A375 (cell line): ENCODE measurements at places on chromosomes 13 and 19. TPM values are rescaled to one million over a fixed set of nuclear protein-coding genes. Genes with fewer than 3 reads are reported as not detected.

FAM124A gene
- 0.24 and 0.57 TPM in 2 replicates for total RNA-seq

TTYH1 gene
- total RNA-seq: 0.27 and 2.3 TPM in 2 replicates

CD209 gene
- not detected in 2 replicates for total RNA-seq

CYP4F8 gene
- total RNA-seq: not detected in 2 replicates

PRSS57 gene
- total RNA-seq: not detected in 2 replicates

RRAS gene
- 21.2 and 28.6 TPM in 2 replicates for total RNA-seq

FUT1 gene
- 1.9 and 3.2 TPM in 2 replicates for total RNA-seq

CADM4 gene
- 99.5 and 105 TPM in 2 replicates for total RNA-seq

ZNF763 gene
- 0.19 and 0.42 TPM in 2 replicates for total RNA-seq

TFDP1 gene
- total RNA-seq: 98.3 and 103 TPM in 2 replicates

GNG8 gene
- not detected in 2 replicates for total RNA-seq

PSG3 gene
- total RNA-seq: not detected in 2 replicates

OR10H1 gene
- total RNA-seq: not detected in 2 replicates

SUGT1 gene
- 46.5 and 47.5 TPM in 2 replicates for total RNA-seq

SIGLEC12 gene
- not detected in 2 replicates for total RNA-seq

SBK3 gene
- total RNA-seq: 0.11 TPM in 1 of 2 replicates, not detected in the other

ZNF14 gene
- 3.1 and 3.2 TPM in 2 replicates for total RNA-seq

ZNF497 gene
- 1.4 and 2.1 TPM in 2 replicates for total RNA-seq

CAPN12 gene
- 0.91 TPM in 1 of 2 replicates, not detected in the other for total RNA-seq

PTGIR gene
- total RNA-seq: 0.32 TPM in 1 of 2 replicates, not detected in the other

TUBA3C gene
- total RNA-seq: not detected in 2 replicates

CGB5 gene
- not detected in 2 replicates for total RNA-seq

KIRREL2 gene
- 0.08 TPM in 1 of 2 replicates, not detected in the other for total RNA-seq

TMEM86B gene
- total RNA-seq: 0.90 and 3.1 TPM in 2 replicates

MAP2K2 gene
- total RNA-seq: 135 and 145 TPM in 2 replicates

ETV2 gene
- total RNA-seq: 0.88 and 1.1 TPM in 2 replicates

RASIP1 gene
- 0.08 TPM in 1 of 2 replicates, not detected in the other for total RNA-seq

PRODH2 gene
- total RNA-seq: not detected in 2 replicates

ARRDC5 gene
- not detected in 2 replicates for total RNA-seq

LMTK3 gene
- 0.37 TPM in 1 of 2 replicates, not detected in the other for total RNA-seq

PGLYRP2 gene
- not detected in 2 replicates for total RNA-seq

PSPN gene
- total RNA-seq: 1.2 TPM in 2 replicates

MAB21L1 gene
- total RNA-seq: 1.4 and 1.5 TPM in 2 replicates

SLITRK5 gene
- 0.64 and 0.87 TPM in 2 replicates for total RNA-seq

CEACAM6 gene
- total RNA-seq: not detected in 2 replicates

SLC25A41 gene
- not detected in 2 replicates for total RNA-seq

FAM216B gene
- total RNA-seq: not detected in 2 replicates

PLK5 gene
- total RNA-seq: not detected in 2 replicates

GAPDHS gene
- total RNA-seq: not detected in 2 replicates

ZNF154 gene
- total RNA-seq: 0.03 TPM in 1 of 2 replicates, not detected in the other
